SK-N-SH (cell line): ENCODE measurements at places on chromosomes 11 and 22.

DNA sequence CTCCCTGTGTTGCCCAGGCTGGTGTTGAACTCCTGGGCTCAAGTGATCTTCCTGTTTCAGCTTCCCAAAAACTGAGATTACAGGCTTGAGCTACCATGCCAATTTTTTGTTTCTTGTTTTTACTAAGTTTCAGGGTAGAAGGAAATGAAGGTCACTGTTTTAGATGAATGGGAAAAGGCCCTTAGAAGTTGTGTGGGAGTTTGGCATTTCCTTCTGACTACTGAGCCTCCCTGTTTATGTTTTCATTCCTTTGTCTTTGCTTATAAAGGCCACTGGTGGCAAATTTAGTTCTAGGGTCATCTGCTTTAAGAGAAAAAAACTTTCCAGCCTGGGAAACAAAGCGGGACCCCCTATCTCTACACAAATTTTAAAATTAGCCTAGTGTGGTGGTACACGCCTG, 22.1 kb downstream of the SRPRA start:
- no peak for DNase-seq
- H3K27me3 ChIP-seq = no peaks in the 10 kb centered on the region
- no peaks in the 10 kb centered on the region for H3K4me1 ChIP-seq

DNA sequence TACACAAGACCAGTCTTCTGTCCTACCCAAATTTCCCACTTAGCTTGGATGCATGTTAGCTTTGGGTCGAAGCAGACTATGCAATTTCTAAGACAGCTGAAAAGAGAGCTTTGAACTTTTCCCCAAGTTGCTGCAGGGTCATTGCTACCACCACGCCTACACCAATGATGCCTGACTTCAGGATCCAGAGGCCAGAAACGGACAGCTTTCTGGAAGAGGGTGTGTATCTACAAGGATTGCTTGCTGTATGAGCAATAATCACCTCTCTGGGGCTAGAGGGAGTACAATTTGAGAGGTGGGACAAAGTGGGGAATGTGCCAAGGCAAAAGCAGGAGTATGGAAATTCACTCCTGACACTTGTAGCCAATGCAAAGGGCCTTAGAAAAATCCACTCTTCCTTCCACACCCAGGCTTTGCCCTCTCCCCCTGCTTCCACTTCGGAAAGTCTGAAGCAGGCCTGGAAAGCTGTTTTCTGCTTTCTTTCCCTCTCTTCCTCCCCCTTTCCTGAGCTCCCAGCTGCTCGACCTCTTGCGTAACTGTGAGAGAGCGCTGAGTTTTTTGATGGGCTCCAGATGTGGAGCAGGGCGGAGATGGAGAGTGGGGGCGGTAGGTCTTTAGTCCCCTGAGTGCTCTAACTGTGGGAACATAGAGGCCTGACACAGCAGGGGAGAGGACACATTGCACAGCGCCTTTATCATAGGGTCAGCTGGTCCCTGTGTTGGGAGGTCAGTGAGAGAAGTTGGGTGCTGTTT, 2.1 kb upstream of the PHLDB1 start:
- no peaks in the 10 kb centered on the region for H3K27me3 ChIP-seq
- DNase-seq = peak; percentile 78
- H3K4me3 ChIP-seq = no peak overlapping the region
- peaks cover 22% of the 10 kb centered on the region for H3K36me3 ChIP-seq
- peak overlapping the region; percentile 73; the same call in 1 of the 2 replicates for H3K27ac ChIP-seq

DNA sequence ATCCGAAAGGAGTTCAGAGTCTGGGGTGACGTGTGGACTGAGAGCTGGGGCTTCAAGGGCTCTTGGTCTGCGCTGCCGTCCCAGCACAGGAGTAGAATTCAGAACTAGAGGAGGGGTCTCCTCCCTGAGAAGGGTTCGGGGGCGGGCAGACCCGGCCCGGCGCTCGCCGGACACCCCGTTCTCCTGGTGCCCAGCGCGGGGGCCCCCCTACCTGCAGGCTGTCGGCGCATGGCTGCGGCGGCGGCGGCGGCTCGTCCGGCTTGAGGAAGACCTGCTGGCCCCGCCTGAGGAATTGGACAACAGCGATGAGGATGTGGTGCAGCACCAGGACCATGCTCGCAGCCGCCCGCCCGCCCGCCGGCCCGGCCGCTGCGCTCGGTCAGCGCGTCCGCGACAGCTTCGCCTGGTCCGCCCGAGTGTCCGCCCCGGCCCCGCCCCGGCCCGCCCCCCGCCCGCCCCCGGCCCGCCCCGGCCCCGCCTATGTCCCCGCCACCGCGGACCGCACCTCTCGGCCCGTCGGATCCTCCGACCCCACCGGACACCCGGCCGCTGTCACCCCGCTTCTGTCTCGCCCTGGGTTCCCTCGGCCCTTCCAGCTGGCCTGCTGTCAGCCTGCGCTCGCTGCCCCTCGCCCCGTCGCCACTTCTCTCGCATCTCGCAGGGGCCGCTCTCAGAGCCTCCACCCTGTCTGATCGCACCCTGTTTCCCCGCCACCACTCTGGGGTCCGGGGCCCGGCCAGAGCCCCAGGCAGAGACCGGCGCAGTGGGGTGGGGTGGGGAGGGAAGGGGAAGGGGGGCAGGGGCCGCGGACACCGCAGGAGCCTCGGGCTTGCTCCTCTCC, 32.0 kb downstream of the PDE2A start:
- peak overlapping the region; percentile 42 for H3K4me3 ChIP-seq
- H3K27ac ChIP-seq = no peak overlapping the region
- DNase-seq = peak; percentile 91
- peaks cover 30% of the 10 kb centered on the region for H3K27me3 ChIP-seq

GRCh38 chr11:26767060-26767459, 45.2 kb upstream of the SLC5A12 start:
- no peak overlapping the region for H3K27ac ChIP-seq
- no peaks in the 10 kb centered on the region for H3K4me1 ChIP-seq
- DNase-seq = no peak
- H3K4me3 ChIP-seq = no peak overlapping the region

DNA sequence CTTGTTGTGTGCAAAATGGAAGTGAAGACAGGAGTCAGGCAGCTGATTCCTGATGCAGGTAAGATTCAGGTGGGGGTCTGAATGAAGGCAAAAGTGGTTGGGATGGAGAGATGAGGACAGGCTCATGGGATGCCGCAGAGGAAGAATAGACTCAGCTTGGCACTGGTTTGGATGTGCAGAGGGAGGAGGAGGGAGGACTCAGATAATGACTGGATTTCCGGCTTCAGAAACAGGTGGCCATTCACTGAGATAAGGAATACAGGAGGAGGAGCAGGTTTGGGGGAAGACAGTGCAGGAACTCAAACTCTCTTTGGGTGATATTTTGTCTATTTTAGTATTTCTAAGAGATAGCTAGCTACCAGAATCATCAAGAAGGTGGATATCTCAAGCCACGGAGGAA, 19.2 kb downstream of the RASSF10 start:
- H3K36me3 ChIP-seq = no peaks in the 10 kb centered on the region
- no peaks in the 10 kb centered on the region for H3K4me1 ChIP-seq
- H3K27ac ChIP-seq = no peak overlapping the region
- DNase-seq = no peak

GRCh38 chr11:45811109-45811435, 6.1 kb downstream of the SLC35C1 start:
- no peak for DNase-seq
- no peaks in the 10 kb centered on the region for H3K27me3 ChIP-seq
- no peak overlapping the region for H3K4me3 ChIP-seq
- no peak overlapping the region for H3K27ac ChIP-seq
- peaks cover 23% of the 10 kb centered on the region; the same call in 1 of the 2 replicates for H3K4me1 ChIP-seq

DNA sequence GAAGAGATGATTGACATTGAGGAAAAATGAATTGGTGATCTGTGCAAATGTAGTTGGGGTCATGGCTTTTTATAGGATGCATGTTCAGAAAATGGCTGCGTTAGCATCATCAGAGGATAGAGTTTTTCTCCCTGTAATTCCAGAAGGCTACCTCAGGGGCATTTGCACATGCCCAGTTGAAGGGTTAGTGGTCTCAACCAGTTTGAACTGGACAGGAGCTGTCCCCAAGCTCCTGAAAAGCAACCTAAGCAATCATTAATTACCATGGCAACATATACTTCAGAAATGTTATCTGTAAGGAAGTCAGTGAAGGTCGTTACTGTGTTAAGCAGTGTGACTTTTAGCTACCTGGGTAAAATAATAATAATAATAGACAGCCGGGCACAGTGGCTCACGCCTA, 29.3 kb downstream of the TUG1 start:
- no peak overlapping the region for H3K27ac ChIP-seq
- H3K27me3 ChIP-seq = no peaks in the 10 kb centered on the region
- DNase-seq = no peak
- H3K36me3 ChIP-seq = no peaks in the 10 kb centered on the region

GRCh38 chr22:24962094-24962493, 9.6 kb downstream of the KIAA1671 start:
- no peak overlapping the region for H3K27ac ChIP-seq
- no peak for DNase-seq
- H3K36me3 ChIP-seq = no peaks in the 10 kb centered on the region
- H3K4me3 ChIP-seq = no peak overlapping the region
- H3K27me3 ChIP-seq = no peaks in the 10 kb centered on the region
- peaks cover 4% of the 10 kb centered on the region; the same call in 1 of the 2 replicates for H3K4me1 ChIP-seq

DNA sequence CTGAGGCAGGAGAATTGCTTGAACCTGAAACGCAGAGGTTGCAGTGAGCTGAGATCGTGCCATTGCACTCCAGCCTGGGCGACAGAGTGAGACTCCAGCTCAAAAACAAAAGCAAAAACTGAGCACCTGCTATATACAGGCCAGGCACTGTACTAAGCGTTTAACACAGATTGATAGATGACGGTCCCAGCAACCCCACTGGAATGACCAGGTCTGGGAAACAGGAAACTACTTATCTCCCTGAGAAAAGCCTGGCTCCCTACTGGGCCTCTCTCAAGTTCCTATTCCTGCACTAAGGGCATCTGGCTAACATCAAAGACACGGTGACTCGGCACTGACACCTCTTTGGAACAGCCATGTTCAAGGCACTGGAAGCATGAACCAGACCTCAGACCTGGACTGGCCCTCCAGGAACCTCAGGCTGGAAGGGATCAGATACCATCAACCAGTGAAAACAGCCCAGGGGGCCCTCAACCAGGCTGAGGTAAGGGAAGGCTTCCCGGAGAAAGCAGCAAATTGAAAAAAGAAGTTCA, 16.6 kb downstream of the ARAP1 start:
- no peak overlapping the region for H3K4me3 ChIP-seq
- peaks cover 21% of the 10 kb centered on the region for H3K4me1 ChIP-seq
- peak overlapping the region; percentile 64 for H3K27ac ChIP-seq
- no peaks in the 10 kb centered on the region for H3K27me3 ChIP-seq
- DNase-seq = peak; percentile 89
- H3K36me3 ChIP-seq = no peaks in the 10 kb centered on the region

- H3K27ac ChIP-seq = no peak overlapping the region
- DNase-seq = no peak
- H3K27me3 ChIP-seq = no peaks in the 10 kb centered on the region
- H3K4me1 ChIP-seq = peaks cover 6% of the 10 kb centered on the region
- H3K36me3 ChIP-seq = no peaks in the 10 kb centered on the region
Measured at GRCh38 chr11:34363363-34364084, 5.7 kb upstream of the ABTB2 start.

DNA sequence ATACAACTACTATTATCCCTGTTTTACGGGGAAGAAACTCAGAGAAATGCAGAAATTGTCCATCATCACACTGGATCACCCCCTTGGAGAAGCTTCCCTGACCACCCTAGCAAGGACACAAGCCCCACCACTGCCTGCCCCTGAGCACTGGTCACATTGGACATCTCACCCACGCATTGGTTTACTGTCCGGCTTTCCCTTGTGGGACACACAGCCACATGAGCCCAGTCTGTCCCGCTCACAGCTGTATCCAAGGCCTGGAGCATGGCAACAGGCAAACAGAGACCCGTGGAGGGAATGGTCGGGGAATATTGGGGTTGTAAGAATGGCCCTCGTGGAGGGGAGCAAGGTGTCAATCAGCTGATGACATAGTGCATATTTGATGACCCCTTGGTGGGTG, 42.7 kb upstream of the FGF3 start:
- no peaks in the 10 kb centered on the region for H3K4me1 ChIP-seq
- no peak overlapping the region for H3K4me3 ChIP-seq
- H3K36me3 ChIP-seq = no peaks in the 10 kb centered on the region
- DNase-seq = no peak
- no peak overlapping the region for H3K27ac ChIP-seq

- H3K36me3 ChIP-seq = no peaks in the 10 kb centered on the region
- peak; percentile 47 for DNase-seq
- no peaks in the 10 kb centered on the region for H3K27me3 ChIP-seq
- peak overlapping the region; percentile 90 for H3K4me3 ChIP-seq
- H3K27ac ChIP-seq = peak overlapping the region; percentile 19; the same call in 1 of the 2 replicates
- peaks cover 31% of the 10 kb centered on the region for H3K4me1 ChIP-seq
Measured at GRCh38 chr11:96341211-96342013, 1.6 kb downstream of the MAML2 start.

DNA sequence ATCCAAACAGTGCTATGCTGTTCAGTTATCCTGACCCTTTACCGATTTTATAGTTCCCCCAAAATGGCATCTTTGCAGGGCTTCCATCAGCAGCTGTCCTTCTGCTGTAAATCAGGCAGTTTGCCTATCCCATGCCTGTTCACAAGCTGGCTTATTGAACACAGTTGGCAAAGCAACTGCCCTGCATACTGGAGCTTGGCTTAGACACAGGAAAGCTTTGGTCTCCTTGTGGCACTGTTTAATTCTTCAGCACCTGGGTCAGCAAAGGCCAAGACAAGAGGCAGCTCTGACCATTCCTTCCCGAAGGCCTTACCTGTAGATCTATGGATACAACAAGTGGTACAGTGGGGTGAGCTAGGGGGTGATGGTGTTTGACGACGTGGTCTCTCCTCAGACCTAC, 32.2 kb downstream of the TSPAN18 start:
- no peak for DNase-seq
- no peak overlapping the region for H3K4me3 ChIP-seq
- H3K36me3 ChIP-seq = no peaks in the 10 kb centered on the region
- peak overlapping the region; percentile 96; the same call in 1 of the 2 replicates for H3K27ac ChIP-seq

- peaks cover 71% of the 10 kb centered on the region for H3K36me3 ChIP-seq
- H3K27ac ChIP-seq = no peak overlapping the region
- peak; percentile 49 for DNase-seq
- no peaks in the 10 kb centered on the region for H3K4me1 ChIP-seq
- no peak overlapping the region for H3K4me3 ChIP-seq
- H3K27me3 ChIP-seq = no peaks in the 10 kb centered on the region
Measured at GRCh38 chr22:17896586-17896985, 122.3 kb upstream of the BID start.

DNA sequence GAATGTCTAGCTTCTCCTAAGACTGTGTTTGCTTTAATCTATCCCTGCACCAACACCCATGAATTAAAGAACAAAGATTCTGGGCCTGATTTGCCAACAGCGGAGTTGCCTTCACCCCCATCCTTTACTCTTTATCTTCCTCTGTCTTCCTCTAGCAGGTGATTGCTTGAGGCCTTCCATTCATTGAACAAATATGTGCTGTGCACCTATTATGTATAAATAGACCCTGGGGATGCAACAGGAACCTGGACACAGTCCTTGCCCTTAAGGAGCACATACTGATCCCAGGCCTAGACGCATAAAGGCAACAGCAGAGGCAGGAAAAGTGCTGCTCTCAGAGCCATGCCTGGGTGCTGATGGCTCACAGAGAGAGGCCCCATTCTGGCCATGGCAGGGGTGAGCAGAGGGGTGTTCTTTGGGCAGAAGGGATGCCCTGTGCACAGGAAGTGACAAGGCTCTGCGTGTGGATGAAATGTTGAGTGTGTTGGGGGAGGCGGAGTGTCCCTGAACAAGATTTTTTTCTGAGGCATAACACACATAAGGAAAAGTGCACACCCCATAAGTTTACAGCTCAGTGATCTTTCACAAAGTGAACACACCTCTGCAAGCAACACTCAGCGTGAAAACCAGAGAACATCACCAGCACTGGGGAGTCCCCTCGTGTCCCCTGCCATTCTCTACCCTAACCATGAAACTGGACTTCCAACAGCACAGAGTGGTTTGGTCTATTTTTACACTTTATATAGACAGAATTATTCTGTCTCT, 145.9 kb downstream of the GRIK4 start:
- no peak for DNase-seq
- no peaks in the 10 kb centered on the region for H3K27me3 ChIP-seq
- H3K4me3 ChIP-seq = no peak overlapping the region
- H3K36me3 ChIP-seq = no peaks in the 10 kb centered on the region
- no peak overlapping the region for H3K27ac ChIP-seq
